Activated naive CD8-positive, alpha-beta T cell treated with anti-CD3 and anti-CD28 coated beads, Interleukin-2, amount 10 ng/mL, durations not matched to agents 7 days and 5 days (primary cell): ENCODE measurements at places on chromosomes 12 and 14. TPM values are rescaled to one million over a fixed set of nuclear protein-coding genes. Genes with fewer than 3 reads are reported as not detected.

GRCh38 chr12:24840046-24840800 is 108.7 kb downstream of the BCAT1 start:
- DNase-seq = no peak

DNA sequence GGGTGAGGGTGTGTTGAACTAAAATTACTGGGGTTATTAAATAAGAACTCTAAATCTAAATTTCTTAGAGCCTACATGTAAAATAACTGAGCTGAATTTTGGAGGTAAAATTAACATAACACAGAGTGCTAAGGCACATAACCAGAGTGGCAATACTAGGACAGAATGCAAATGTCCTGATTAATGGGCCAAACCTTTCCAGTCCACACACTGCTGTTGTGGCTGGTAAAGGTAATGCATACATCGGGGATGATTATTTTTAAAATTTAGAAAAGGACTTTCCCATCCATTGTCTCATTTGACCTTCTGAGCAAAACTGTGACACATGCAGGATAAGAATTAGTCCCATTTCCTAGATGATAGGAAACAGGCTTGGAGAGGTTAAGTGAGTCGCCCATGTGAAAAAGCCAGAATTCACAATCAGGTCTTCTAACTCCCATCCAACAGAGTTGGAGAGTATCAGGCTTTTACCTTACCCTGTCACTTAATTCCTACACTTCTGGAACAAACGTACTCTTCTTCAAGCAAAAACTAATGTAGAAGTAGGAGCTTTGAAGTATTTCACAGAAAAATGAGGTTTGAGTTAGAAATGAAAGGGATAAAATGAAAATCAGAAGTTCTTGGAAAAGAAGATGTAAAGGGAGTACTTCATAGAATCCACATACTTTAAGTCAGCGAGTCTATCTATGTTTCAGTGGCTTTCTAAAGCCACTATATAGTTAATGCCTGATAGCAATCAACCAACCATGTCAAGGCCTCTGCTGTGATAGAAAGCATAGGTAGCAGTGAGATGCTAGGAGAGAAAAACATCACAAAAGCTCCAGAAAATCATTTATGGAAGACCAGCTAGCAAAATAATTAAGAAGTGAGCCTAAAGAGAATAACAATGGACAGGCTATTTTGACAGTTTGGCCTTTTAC is 334.9 kb upstream of the DIO2 start:
- no peak for DNase-seq

Gene DCP1B
- total RNA-seq = 21.4 TPM

DNA sequence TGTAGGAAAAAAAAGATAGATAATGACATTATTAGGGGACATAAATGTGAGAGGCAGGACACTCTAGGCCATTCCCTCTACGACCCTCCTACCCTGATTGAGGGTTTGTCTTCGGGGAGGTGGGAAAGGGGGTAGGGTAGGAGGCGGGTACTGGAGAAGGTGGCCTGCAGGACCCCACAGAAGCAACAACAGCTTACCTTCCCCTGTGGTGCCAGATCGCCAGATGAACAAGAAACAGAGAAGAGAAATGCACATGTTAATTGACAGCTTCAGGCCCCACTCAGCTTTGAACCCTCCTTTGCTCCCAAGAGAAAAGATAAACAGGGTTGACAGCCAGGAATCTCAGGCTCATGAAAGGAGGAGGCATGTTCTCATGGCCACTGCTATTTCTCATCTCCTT is 4.8 kb downstream of the PHB2 start:
- no peak for DNase-seq

DNA sequence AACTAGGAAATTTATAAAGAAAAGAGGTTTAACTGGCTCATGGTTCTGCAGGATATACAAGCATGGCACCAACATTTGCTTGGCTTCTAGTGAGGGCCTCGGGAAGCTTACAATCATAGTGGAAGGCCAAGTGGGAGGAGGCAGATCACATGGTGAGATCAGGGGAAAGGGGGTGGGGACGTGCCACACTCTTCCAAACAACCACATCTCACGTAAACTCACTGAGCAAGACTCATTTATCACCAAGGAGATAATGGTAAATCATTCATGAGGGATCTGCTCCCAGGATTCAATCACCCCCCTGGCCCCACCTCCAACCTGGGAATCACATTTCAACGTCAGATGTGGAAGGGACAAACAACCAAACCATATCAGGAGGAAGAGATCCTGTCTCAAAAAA is 35.8 kb downstream of the NUMB start:
- DNase-seq = no peak

Gene ZDHHC17
- total RNA-seq = 37.4 TPM

DNA sequence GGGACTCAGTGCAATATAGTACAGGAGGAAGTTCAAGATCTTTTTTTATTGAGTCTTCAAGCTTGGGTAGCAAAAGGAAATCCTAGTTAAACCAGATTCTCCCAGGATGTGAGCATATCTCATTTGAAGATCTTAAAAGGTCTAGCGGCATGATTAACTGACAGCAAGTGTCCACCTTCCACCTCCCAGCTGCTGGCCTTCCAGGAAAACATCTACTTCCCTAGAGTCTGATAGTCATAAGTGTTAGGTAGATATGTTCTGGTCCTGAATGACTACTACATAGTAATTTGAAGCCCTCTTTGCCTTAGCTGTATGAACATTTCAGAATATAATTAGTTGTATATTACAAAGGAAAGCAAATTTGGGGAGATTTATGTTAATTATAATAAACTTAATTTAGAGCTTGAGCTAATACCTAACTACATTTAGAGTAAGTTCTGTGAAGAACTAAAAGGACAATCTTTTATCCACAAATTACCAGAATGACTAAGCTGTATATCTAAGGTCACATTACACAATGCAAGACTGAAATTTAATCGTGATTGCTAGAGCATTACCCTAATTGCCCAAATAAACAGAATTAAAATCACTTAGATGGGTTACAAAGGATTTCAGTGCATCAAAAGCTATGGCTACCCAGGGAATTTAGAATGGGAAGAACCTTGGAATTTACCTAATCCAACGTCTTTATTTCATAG is 9.9 kb downstream of the LGR5 start:
- no peak for DNase-seq

DNA sequence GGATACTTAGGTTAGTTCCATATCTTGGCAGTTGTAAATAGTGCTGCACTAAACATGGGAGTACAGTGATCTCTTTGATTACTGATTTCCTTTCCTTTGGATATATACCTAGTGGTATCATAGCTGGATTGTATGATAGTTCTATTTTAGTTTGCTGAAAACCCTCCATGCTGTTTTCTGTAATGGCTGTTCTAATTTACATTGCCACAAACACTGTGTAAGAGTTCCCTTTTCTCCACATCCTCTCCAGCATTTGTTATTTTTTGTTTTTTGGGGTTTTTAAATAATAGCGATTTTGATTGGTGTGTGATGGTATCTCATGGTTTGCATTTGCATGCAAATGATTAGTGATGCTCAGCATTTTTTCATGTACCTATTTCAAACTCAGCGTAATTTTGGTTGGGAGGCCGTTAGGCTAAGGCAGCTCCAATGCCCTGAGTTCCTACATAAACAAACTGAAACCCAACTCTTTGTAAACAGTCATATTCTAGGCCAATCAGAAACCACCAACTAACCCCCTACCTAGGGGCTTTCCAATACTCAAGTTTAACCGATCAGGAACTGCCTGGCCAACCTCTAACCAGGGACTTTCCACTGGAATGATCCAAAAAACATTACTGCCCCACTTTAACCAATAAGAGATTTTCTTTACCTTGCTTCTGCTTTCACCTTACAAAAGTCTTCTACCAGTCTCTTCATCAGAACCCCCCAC is 171.6 kb downstream of the FBXL14 start:
- no peak for DNase-seq

DNA sequence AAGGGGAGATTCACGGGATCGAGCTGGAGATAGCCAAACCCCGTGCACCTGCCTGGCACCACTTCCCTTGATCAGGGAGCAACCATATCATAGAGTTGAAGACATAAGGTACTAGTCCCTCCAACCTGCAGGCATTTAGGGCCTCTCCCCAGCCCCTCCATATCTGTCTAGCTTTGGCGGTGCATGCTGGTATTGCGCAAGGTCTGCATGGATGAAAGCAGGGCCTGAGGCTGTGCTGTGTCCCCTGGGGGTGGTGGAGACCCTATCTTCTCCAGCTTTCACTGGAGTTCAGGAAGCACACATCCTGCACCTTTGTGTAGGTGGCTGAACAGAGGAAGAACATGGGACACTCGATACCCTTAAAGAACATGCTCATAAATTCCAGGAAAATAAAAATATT is 46.9 kb downstream of the KCTD10 start:
- no peak for DNase-seq

Gene FOXN4
- total RNA-seq = not detected

GRCh38 chr12:40511341-40511740 is 180.9 kb upstream of the CNTN1 start:
- no peak for DNase-seq

- DNase-seq = no peak
Measured at GRCh38 chr12:51887476-51888315, at the start of gene ANKRD33. Gene ANKRD33 (plus strand): TSS chr12:51888103. CDS start chr12:51888187, 84 bp downstream.

Gene ZC2HC1C
- total RNA-seq = 0.69 TPM

DNA sequence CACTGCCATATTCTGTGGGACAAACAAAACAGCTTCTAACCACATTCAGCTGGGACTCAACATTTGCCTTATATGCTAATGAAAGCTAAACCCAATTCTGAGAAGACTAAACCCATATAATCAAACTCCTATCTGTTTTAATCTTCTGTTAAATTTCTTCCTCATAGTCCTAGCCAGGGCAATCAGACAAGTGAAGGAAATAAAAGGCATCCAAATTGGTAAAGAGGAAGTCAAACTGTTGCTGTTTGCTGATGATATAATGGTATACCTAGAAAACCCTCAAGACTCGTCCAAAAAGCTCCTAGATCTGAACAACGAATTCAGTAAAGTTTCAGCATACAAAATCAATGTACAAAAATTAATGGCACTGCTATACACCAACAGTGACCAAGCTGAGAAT is 157.1 kb downstream of the PHLDA1 start:
- DNase-seq = no peak

DNA sequence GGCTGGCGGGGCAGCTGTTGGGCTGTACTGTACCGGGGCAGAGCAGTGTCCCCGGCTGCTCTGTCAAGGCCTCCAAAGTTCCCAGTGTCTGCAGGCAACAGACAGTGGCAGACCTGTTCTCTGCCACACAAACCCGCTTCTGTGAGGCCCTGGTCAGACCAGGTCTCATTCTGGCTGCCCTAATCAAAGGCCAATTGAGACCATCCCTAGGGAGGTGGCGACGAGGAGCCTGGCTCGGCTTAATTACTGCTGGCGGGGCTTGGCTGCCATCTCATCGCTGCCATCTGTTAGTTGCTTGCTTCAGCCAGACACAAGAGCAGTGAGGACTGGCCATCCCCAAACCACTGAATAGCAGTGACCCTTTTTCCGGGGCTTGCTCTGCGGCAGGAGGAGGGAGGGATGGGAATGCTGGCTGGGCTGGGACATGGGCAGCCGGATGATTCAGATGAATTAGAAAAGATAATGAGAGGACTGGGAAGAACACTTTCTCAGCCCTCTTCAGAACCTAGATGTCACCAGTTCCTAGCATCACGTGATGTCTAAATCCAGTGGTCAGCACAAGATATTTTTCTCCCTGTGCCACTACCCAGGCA is 24.5 kb downstream of the ERG28 start:
- no peak for DNase-seq

DNA sequence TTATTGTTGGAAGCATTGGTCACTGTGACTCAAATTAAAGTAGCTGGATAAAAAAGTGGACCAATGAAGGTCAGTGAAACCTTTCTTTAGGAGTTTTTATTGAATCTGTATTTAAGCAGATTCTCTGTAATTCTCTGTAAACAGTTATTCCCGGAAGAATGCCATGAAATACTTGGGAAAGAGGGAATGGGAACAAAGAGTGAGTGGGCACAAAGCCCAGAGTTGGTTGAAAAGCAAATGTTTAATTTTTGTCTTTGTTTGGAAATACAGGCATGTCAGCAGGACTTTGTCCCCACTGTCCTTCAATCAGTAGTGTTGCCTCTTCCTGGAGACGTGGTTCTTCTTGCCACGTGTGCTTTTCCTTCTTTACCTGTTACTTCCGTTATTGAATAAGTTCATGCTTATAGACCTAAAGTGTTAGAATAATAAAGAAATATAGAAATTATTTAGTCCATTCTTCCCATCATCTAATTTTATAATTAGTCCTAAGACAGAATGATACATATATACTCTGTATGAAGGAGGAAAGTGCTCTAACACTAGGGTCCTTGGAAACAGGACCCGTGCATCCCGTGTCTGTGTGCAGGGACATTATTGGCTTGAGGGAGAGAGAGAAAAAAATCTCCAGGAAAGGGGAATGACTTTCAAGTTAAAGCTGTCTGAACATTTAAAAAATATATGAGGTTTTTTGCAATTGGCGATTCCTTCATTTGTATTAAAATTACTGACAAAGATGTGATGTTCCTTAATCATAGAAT is 2.0 kb upstream of the ANG start:
- no peak for DNase-seq

- DNase-seq = no peak
Measured at GRCh38 chr12:4780641-4781611, 60.7 kb downstream of the GALNT8 start.

DNA sequence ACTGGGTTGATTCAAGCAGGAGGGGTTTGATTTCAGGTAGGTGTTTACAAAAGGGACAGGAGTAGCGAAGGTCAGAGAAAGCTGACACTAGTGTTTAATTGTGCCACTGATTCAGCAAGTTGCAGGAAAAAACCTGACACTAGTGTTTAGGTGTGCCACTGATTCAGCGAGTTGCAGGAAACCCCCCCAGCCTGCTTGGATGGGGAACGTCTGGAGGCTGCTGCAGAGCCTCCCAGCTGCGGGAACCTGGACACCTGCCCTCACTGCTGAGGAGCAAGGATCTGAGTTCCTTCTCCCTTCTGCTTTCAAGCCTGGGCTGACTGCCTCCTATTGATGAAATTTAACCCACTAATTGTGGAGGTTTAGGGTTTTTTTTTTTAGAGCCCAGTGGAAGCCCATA is 84.2 kb downstream of the AVPR1A start:
- no peak for DNase-seq
